Lung (tissue), 17 donors: ENCODE measurements at places on chromosomes 6 and 20. TPM values are rescaled to one million over a fixed set of nuclear protein-coding genes. Genes with fewer than 3 reads are reported as not detected.

The COL9A1 gene
- 0.02 TPM for polyA plus RNA-seq

The NDUFAF4 gene
- polyA plus RNA-seq = 38.7 TPM

The HLA-DOA gene
- polyA plus RNA-seq = 12.8 TPM

The SS18L1 gene
- 7.2 TPM for polyA plus RNA-seq

The TFAP2D gene
- polyA plus RNA-seq = not detected

The SLC2A10 gene
- 8.0 TPM for polyA plus RNA-seq
